Activated T-helper 1 cell treated with anti-CD3 and anti-CD28 coated beads, Interleukin-2, amount 50 U/mL, for 16 hours (primary cell): ENCODE measurements at places on chromosomes 6 and 20.

- DNase-seq: no peak
Measured at GRCh38 chr6:160015778-160016684, 47.1 kb downstream of the IGF2R start.

GRCh38 chr6:133699741-133700385 is 189.1 kb upstream of the TCF21 start:
- no peak for DNase-seq

- no peak for DNase-seq
Measured at GRCh38 chr6:170378502-170378901, 71.9 kb downstream of the FAM120B start.

GRCh38 chr6:107533415-107534059 is 43.6 kb downstream of the SOBP start:
- no peak for DNase-seq

GRCh38 chr20:16587066-16587465 is 13.8 kb upstream of the KIF16B start:
- DNase-seq: no peak

DNA sequence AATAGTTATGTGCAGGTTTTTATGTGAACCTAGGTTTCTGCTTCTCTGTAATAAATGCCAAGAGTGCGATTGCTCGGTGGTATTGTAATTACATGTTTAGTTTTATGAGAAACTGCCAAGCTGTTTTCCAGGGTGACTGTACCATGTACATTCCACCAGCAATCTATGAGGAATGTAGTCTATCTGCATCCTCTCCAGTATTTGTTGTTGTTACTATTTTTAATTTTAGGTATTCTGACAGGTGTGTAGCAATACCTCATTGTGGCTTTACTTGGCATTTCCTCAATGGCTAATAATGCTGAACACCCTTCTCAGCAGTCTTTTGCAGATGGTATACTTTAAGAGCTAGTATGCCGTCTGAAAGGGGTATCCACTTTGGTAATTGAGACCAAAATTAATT is 142.1 kb downstream of the BMP2 start:
- DNase-seq: no peak

DNA sequence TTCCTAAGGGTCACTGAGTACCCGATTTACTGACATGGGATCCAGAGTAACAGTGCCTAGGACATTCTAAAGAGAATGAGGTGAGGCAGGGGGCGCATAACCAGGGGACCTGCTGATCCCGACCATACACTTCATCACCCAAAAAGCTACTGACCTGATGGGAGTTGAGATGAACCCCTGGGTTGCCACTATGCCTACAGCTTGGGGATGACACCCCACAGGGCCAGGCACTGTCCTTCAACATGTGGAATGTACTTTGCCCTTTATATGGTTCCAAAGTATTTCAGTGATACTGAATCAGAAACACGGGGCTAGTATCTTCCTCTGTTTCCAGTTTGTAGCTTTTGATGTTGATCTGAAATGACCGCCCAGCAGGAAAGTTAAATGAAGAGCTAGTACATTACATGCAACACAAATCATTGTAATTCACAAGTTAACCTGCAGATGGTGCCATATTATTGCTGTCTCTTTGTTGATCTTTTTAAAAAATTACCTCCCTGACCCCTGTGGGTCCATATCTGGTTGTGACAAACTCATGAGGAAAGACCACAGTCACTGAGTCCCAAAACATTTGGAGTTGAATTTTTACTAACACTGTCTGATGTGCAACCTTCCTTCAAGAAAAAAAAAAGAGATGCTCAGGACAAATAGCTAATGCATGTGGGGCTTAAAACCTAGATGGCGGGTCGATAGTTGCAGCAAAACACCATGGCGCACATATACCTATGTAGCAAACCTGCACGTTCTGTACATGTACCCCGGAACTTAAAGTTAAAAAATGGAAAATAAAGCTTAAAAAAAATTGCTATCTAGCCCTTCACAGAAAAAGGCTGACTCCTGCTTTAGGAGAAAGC is 42.7 kb upstream of the GCNT2 start:
- no peak for DNase-seq

DNA sequence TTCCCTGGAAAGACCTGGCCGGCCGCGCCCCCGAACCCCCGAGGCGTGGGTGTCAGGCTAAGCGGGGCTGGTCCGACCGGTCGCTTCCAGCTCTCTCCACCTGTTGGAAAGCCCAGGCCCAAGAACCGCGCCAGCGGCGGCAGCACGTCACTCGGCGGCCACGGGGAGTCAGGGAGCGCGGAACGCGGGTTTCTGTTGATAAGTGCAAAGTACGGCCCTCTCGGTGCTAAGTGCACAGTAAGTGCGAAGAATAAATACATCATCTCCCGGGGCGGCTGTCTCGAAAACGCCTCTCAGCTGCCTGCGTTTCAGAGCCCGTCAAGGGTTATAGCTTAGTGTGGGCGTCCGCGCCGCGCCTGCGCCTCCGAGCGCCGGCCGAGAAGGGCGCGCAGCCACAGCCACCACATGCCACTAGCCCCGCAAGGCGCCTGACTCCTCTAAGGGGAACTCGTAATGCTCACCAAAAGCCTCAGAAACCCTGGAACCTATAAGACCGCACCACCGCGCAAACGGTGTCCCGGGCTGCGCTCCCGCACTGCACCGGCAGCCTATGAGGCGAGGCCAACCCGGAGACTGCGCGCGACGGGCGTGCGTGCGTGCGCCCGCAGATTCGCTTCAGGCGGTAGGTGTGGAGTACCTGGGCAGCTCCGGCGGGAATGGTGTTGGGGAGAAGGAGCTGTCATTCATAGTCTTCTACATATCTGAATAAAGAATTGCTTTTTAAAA is 9.2 kb upstream of the TBX18 start:
- DNase-seq: no peak

DNA sequence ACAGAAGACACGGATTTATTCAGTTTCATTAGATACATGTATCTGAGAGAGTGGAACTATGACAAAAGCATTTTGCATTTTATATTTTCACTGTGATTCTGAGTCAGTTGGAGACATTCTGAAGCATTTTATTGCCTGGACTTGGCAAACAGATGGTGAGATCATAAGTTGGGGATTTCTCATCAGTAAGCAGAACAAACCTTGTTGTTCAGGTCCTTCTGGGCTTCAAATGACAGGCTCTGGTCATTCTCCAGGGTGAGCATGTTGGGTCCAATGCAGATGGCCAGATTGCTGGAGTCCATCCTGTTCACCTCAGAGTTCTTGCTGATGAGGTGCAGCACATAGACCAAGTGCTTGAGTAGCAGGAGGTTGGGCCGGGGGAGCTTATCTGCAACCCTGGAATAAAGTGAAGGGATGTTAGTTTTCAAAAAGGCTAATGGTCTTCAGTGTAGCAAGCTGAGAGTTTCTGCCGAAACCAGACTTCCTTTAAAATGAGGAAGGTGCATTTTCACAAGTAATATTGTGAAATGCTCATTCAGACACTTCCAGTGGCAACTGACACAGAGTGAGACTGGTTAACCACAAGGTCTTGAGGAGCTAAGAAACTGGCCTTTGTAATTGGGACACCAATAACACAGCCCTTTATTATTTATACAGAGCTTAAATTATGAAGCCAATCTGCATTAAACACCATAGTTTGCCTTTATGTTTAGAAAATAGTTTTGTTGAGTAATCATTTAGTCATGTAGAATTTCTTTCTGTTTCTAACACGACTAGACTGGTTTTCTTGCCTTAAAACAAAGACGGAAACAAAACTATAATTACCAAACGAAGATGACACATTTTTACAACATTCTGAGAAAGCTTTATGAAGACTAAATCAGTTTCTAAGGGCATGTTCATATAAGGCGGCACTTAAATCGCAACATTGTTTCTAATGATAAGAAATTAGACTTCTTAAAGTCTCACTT is 5.6 kb downstream of the TAGAP start:
- no peak for DNase-seq

DNA sequence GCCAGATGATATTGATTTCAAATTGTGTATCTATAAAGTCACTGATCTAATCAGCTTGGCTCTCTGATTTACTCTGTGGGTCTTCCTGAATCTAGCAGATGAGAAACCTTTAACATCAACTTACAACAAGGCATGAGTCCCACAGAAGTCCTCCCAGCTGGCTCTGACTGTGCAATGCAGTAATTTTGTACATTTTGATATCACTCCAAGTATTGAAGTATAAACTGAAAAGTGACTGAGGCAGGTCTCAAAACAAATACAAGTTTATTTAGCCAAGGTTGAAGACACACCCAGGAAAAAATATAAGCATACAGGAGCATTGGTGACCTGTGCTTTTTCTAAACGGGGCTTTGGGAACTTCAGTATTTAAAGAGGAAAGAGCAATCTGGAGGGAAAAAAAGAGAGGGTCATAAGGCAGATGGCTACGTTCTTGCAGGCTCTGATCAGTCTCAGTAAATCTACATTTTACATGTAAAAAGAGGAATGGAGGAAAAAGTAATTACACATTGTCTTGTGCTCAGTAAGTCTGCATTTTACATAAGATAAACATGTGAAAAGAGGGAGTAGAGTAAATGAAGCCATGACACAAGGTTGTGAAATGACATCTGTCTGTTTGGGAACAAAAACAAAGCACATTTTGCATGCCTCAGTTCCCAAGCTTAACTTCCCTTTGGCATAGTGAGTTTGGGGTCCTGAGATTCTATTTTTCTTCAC is 59.5 kb downstream of the CRYBG1 start:
- no peak for DNase-seq

DNA sequence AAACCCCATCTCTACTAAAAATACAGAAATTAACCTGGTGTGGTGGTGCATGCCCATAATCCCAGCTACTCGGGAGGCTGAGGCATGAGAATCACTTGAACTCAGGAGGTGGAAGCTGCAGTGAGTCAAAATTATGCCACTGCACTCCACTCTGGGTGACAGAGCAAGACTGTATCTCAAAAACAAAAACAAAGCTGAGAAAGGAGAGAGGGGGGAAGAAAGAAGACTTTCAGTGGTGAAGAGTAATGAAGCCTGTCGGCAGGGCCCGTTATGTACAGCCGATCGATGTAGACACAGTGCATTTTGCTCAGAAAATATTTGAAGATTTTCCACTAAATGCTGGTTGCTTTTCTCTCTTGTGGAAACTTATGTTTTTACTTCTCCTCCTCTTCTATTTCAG is 13.8 kb downstream of the VAPB start:
- DNase-seq: no peak

GRCh38 chr6:33207552-33208090 is 679 bp upstream of the RING1 start:
- no peak for DNase-seq

DNA sequence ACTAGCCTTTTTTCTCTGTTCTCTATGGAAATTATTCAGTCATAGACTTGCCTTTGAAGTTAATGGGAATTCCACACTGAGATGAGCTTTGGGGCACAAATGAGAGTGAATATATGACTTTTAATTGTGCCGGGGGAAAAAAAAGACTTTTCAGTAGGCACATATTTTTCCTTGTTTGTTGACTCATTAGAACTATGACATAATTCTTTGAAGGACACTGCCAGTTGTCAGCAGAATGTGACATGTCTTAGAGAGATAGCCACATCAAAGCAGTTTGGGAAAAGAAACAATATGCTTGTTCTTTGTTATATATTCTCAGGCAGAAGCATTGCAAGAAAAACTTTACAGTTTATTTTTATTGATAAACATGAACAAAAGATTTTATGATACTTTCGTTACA is 138.3 kb downstream of the COL9A1 start:
- no peak for DNase-seq

GRCh38 chr6:150937132-150937906 is 71.8 kb downstream of the MTHFD1L start:
- no peak for DNase-seq

DNA sequence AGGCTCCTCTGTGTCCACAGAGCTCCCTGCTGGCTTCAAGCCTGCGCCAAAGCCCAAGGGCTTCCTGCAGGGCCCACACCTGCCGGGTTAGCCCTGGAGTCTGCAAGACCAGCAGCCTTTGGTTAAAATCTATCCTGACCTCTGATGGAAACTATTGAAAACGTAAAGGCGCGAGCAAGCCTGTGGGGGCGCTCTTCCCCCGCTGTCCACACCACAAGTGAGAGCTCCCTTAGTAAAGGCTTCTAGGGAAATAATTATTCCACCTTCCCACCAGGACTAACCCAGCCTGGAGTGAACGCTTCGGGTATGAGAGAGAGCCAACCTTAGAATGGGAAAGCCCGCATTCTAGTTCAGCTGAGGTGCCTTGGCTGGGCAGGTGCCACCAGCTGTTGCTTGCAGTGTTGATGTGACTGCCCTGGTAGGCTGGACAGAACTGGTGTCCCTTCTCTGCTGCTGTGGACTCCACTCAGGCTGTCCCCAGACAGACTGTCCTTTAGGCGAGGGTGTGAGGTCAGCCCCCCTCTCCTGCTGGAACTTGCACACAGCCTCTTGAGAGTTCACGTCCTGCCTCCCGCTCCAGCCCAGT is 68.7 kb downstream of the SYTL3 start:
- DNase-seq: no peak

DNA sequence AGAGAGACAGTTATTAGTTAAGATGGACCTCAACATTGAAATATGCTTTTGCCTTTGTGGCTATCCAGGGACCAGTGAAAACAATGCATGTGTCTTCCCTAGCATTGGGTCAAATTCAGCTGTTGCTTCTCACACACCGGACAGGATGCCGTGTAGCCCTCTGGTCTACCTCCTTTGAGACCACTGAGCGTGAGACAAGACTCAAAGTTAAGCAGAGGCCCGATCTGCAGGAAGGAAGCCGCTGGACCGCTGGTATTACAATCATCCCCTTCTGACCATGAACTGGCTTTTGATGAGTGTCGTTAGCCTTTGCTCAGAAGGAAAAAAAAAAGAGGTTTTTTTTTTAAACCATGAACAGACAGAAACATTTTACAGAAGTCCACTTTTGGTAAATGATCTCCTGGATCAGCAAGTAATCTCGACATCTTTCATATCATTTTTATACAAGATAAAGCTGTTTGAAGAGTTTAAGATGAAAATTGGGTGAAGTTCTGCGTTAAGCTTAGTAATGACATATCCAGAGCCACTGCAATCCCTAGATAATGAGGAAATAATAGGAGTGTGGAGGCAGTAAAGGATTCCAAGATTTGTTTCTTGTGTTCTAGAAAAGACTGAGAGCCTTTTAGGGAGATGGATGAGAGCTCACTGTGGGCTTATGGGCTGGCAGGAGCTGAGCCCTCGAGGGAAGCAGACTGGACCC is 622.8 kb downstream of the QKI start:
- no peak for DNase-seq

- no peak for DNase-seq
Measured at GRCh38 chr20:14919501-14920081, 582.2 kb upstream of the FLRT3 start.

GRCh38 chr6:5471637-5472398 is 210.5 kb downstream of the FARS2 start:
- DNase-seq: no peak

DNA sequence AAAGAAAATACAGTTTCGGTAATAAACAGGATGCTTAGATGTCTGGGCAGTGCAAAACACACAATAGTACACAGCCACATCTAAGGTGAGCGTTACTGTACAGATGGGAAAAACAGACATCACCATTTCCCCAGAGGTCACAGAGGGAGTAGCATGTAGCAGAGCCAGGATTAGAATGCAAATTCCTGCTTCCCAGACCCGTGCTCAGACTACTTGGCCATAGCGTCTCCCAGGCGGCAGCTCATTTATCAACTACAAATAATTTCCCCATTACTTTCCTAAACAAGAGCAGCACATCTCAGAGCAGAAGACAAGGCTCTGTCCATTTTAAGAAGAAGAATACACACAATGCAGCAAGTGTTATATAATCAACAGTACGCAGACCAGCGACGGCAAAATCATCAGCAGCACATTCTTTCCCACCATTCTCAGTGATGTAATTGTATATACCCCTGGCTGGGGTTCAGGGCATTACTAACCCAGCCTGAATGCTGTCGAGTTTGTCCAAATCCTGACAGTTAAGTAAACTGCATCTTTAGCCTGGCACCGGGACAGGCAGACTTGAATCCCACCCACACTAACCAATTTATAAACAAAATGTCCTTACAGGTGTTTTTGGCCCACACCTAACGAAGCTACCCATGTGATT is 61.9 kb downstream of the CNKSR3 start:
- no peak for DNase-seq
